Endothelial cell of umbilical vein (primary cell): ENCODE measurements at places on chromosomes 4 and X. TPM values are rescaled to one million over a fixed set of nuclear protein-coding genes. Genes with fewer than 3 reads are reported as not detected.
A peak's percentile ranks its signal among the peaks of the same experiment; 100 is the strongest.

GRCh38 chrX:130575831-130576389 lies 174.1 kb downstream of the RBMX2 start:
- peak; percentile 35 for DNase-seq

FAM9C gene
- not detected in 2 replicates for polyA plus RNA-seq

GRCh38 chr4:183912585-183912984 lies 7.5 kb downstream of the STOX2 start:
- no peak for DNase-seq

MAD2L1 gene
- polyA plus RNA-seq = 12.3 and 15.6 TPM in 2 replicates

DNA sequence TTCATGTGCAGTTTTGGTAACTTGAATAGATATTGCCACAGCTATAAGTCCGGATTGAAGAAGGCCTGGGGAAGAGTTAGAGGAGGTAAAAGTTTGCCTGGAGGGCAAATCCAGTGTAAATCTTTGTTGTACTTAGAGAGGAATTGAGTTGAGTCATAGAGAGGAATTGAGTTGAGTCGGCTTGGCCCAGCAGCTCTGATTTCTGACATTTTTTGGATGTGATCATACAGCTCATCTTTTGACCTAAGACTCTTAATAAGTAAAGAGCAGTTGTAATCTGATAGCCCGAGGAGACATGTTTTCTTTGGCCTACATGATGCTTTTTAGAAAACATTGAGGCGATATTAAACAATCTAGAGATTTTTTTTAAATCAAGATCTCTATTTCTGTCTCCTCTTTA lies 3.9 kb downstream of the KIT start:
- no peak for DNase-seq

- DNase-seq = peak; percentile 42
Observed at GRCh38 chrX:24396236-24396930, 35.9 kb downstream of the SUPT20HL1 start.

ADAM29 gene
- polyA plus RNA-seq = not detected in 2 replicates

DNA sequence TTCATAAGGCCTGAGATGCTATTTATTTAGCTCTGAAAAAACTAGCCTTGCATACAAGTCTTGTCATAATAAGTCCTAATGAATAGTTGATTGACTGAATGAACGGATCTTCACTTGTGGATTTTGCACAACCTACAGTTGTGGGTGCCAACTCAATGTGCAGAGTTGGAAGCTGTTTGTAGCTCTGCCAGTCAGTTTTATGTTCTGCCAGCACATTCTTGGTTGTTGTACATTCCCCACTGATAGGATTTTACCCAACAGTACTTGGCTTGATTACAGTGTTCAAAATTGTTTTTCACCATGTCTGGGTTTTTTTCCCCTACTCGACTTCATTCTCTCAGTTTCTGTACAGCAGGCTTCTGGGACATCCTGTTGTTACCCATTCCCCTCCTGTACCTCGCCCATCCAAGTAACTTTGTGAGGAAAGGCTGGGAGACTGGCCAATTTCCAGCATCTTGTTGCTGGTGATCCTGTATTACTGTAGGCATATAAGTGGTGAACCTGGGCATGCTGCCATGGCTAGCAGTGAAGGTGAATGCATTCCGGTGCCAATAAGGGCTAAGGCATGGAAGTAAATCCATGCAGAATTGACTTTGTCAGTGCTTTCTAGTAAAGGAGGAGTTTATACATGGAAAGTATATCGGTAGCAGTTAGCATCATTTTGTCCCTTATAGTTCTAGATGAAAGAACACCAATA lies 22.8 kb downstream of the IL1RAPL1 start:
- DNase-seq = peak; percentile 1

GRCh38 chr4:108036213-108036612 lies 46.5 kb downstream of the HADH start:
- no peak for DNase-seq

DNA sequence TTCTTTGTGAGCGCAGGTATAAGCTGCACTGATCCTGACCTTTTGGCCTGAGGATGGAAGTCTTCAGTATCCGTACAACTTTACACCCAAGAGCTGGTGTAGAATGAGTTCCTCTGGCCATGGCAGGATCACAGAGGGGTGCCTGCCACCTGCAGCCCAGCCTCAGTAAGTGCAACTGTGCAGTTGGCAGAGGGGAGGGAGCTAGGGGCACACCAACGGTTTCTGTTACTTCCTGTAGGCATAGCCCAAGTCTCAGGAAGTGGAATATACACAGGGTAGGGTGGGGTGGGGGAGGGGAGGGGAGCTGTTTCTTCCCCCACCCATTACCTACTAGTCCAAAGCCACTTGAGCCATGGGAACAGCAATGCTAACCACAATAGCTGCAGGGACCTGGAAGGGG lies 85.4 kb upstream of the GBA3 start:
- DNase-seq = peak; percentile 29

MAGED2 gene
- 286 and 309 TPM in 2 replicates for polyA plus RNA-seq

ARHGAP4 gene
- polyA plus RNA-seq = 20.9 and 24.5 TPM in 2 replicates

GRCh38 chr4:42152507-42153504 lies at the start of gene BEND4:
BEND4 (minus strand) TSS chr4:42152655; CDS start chr4:42152143, 512 bp downstream.
- no peak for DNase-seq

BANK1 gene
- polyA plus RNA-seq = 0.13 and 0.32 TPM in 2 replicates

CT45A10 gene
- polyA plus RNA-seq = not detected in 2 replicates

CDKL2 gene
- polyA plus RNA-seq = 0.23 and 0.24 TPM in 2 replicates

DNA sequence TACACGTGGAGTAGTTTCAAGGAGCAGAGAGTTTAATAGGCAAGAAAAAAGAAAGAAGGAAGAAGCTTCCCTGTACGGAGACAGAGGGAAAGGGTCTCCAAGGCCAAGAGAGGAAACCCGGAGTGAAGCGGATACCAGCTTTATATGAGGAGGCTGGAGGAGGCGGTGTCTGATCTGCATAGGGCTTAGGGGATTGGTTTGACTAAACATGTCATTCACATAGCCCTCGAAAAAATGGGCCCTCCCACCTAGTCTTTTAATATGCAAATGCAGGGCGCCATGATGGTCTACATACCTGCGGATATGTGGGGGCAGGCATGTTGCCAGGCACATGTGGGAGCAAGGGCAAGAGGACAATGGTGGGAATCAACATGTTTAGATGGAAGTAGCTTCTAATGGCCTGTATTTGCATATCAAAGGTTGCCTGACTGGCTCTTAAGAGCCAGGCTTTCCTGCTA lies 103.1 kb upstream of the UGT8 start:
- DNase-seq = no peak

CYSLTR1 gene
- polyA plus RNA-seq = not detected in 2 replicates

NOX1 gene
- polyA plus RNA-seq = not detected in 2 replicates

DNA sequence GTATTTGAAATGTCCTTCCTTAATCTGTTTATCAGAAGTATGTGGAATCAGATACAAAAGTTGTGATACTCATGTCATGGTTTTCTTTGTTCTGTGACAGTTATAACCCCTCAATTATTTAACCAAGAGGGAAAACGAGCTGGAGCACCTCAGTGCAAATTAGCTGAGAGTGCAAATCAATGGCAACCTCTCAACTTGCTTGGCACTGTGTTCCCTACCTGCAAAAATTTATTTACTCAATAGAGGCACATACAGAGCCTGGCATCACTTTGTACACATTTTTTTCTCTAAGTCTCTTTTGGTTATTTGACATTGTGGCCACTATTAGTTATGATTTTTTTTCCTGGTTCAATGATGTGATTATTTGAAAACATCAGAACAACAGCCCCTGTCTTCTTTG lies 186.2 kb downstream of the STIM2 start:
- DNase-seq = no peak

CNGA1 gene
- polyA plus RNA-seq = not detected in 2 replicates

NUP62CL gene
- not detected in 2 replicates for polyA plus RNA-seq

CXCL8 gene
- 3.4 and 6.4 TPM in 2 replicates for polyA plus RNA-seq
